ENCODE measurements at places on chromosomes 11 and 22. TPM values are rescaled to one million over a fixed set of nuclear protein-coding genes. Genes with fewer than 3 reads are reported as not detected.

MUC6 gene
- not detected for total RNA-seq

LMNTD2 gene
- 0.82 TPM for total RNA-seq

APOL5 gene
- total RNA-seq, result 0.82 TPM

DYNC2H1 gene
- 37.3 TPM for total RNA-seq

CREB3L1 gene
- 11.1 TPM for total RNA-seq

NLRP6 gene
- total RNA-seq, result not detected

Data from tongue (tissue), 3 donors.